ENCODE measurements at places on chromosomes 7 and 10.

DNA sequence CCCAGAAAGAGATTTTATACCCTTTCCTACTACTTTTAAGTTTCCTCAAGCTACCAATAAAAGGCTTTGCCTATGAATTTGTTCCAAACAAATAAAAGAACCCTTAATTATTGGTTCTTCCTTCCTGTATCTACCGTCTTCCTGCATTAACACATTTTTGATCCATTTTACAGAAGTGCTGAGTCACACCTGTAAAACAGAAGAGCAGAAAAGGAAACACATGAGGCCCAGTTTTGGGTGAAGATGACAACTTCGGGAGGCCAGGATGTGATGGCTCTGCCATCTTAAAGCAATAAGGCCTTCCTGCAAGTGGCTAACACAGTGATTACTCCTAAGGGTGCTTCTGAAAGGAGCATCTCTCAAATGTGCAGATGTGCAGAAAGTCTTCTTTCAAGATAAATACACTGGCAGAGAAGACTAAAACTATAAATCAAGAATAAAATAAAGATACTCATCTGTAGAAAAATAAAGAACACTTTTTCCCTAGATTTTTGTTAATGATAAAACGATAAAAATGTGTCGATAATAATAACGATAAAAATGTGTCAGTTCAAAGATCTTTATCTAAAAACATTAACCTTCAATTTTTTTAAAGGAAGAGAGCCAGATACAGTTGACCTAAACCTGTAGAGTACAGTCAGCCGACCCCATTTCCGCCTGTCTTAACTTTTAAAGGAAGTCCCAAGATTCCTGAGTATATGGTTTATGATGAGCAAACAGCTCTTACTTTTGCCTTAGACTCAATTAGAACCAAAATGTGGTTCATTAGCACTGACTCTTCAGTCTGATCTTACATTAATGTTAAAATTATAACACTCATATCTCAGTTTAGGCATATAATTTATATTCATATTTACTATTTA, 108.6 kb downstream of the UBE2H start:
- peaks cover 14% of the 10 kb centered on the region for H3K36me3 ChIP-seq
- peak overlapping the region; percentile 13 for H3K27ac ChIP-seq
- no peaks in the 10 kb centered on the region for H3K27me3 ChIP-seq
- peaks cover 27% of the 10 kb centered on the region for H3K4me1 ChIP-seq
- DNase-seq, result no peak

DNA sequence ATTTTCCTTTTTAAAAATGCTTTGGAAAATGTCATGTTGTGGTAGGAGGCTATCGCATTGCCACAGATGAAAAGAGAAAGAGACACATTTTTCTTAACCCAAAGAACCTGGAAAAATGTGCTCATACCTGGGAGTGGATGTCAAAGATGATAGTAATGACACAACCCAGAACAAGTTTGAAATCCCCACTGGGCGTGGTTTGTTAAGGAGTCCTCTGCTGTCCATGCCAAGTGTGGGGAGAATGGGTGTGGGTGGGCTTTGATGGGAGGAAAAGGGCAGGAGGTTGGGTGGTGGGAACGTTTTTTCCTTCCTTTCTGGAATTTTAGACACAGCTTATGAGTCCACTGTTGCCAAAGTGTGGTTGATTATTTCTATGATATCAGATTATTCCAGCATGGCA, 10.9 kb downstream of the OPTN start:
- H3K27me3 ChIP-seq, result no peaks in the 10 kb centered on the region
- peak overlapping the region; percentile 37 for H3K27ac ChIP-seq
- no peak overlapping the region for H3K4me3 ChIP-seq

DNA sequence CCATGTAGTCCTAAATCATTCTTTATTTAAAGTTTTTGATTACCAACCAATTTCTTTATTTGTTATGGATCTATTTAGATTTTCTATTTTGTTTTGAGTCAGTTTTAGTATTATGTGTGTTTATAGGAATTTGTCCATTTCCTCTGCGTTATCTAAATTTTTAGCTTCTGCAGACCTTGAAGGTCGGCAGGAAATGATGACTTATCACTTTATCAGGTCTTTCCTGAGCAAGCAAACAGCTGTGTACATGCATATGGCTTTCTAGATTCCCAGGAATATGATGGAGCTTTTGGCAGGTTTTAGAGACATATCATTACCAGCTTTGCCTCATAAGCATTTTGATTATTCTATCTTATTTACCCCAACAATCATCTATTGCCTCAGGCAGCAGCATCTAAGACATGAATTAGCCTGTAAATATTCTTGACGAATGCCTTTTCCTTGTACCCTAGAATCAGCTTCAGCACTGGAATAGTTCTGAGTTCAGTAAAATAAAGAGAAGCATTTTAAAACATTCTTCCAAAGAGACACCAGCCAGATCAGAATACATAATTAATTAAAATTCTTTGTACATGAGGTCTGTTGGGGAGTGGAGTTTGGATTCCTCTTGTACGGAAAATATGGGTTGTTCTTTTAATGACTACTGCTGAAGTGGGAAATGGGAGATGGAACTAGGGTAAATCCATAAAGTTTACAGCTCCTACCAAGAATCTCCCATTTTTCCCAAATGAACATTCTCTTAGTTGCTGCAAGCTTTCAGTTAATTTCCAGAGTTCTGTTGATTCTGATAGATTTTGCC, 408.8 kb upstream of the SEMA3C start:
- no peak for DNase-seq
- H3K36me3 ChIP-seq, result no peaks in the 10 kb centered on the region
- no peak overlapping the region for H3K4me3 ChIP-seq
- no peaks in the 10 kb centered on the region for H3K27me3 ChIP-seq

GRCh38 chr10:103481974-103482531, 3.0 kb upstream of the CALHM3 start:
- DNase-seq, result peak; percentile 76
- no peaks in the 10 kb centered on the region for H3K27me3 ChIP-seq
- H3K4me1 ChIP-seq, result peaks cover 9% of the 10 kb centered on the region
- H3K27ac ChIP-seq, result no peak overlapping the region

- H3K27ac ChIP-seq, result no peak overlapping the region
- no peaks in the 10 kb centered on the region for H3K36me3 ChIP-seq
- H3K27me3 ChIP-seq, result no peaks in the 10 kb centered on the region
- no peak overlapping the region for H3K4me3 ChIP-seq
Observed at GRCh38 chr7:81062755-81063154, 143.9 kb upstream of the SEMA3C start.

- no peaks in the 10 kb centered on the region for H3K36me3 ChIP-seq
- H3K27me3 ChIP-seq, result no peaks in the 10 kb centered on the region
- no peak overlapping the region for H3K4me3 ChIP-seq
- no peak for DNase-seq
Observed at GRCh38 chr10:5949009-5949759, 28.2 kb downstream of the IL15RA start.

GRCh38 chr10:111084366-111085255, 7.8 kb downstream of the ADRA2A start:
- peaks cover 2% of the 10 kb centered on the region for H3K36me3 ChIP-seq
- no peak for DNase-seq
- H3K27ac ChIP-seq, result no peak overlapping the region
- peaks cover 2% of the 10 kb centered on the region for H3K4me1 ChIP-seq

DNA sequence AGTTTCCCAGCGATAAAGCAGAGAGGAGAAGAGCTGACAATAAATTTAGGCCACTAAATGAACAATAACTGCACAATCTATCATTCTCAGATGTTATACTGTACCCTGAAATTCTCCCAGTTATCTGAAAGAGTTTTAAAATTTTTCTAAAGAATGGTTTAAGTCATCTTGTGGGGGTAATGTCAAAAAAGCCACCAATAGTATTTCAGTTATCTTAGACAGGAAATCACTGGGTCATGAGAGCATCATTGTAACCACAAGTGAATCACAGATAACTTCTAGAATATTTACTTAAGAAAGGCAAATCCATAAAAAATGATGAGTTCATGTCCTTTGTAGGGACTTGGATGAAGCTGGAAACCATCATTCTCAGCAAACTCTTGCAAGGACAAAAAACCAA, 147.1 kb downstream of the DNAJB9 start:
- no peak for DNase-seq
- H3K27ac ChIP-seq, result no peak overlapping the region
- peaks cover 7% of the 10 kb centered on the region for H3K27me3 ChIP-seq
- H3K36me3 ChIP-seq, result no peaks in the 10 kb centered on the region
- no peak overlapping the region for H3K4me3 ChIP-seq

GRCh38 chr7:69162931-69163670, 435.2 kb upstream of the AUTS2 start:
- no peak overlapping the region for H3K27ac ChIP-seq
- H3K4me1 ChIP-seq, result no peaks in the 10 kb centered on the region
- no peak overlapping the region for H3K4me3 ChIP-seq
- H3K27me3 ChIP-seq, result peaks cover 7% of the 10 kb centered on the region
- DNase-seq, result no peak

GRCh38 chr10:122531939-122532338, 28.6 kb upstream of the DMBT1 start:
- no peak for DNase-seq
- H3K4me1 ChIP-seq, result no peaks in the 10 kb centered on the region
- H3K27me3 ChIP-seq, result peaks cover 5% of the 10 kb centered on the region
- no peak overlapping the region for H3K4me3 ChIP-seq
- H3K36me3 ChIP-seq, result no peaks in the 10 kb centered on the region

- no peak for DNase-seq
- H3K4me3 ChIP-seq, result no peak overlapping the region
- H3K36me3 ChIP-seq, result peaks cover 5% of the 10 kb centered on the region
- no peaks in the 10 kb centered on the region for H3K27me3 ChIP-seq
Observed at GRCh38 chr7:24441314-24442027, 131.8 kb upstream of the PALS2 start.

GRCh38 chr7:4789194-4790077, 14.0 kb downstream of the AP5Z1 start:
- no peak overlapping the region for H3K4me3 ChIP-seq
- H3K27ac ChIP-seq, result no peak overlapping the region
- peaks cover 6% of the 10 kb centered on the region for H3K36me3 ChIP-seq
- no peak for DNase-seq
- H3K4me1 ChIP-seq, result peaks cover 8% of the 10 kb centered on the region
- H3K27me3 ChIP-seq, result no peaks in the 10 kb centered on the region

DNA sequence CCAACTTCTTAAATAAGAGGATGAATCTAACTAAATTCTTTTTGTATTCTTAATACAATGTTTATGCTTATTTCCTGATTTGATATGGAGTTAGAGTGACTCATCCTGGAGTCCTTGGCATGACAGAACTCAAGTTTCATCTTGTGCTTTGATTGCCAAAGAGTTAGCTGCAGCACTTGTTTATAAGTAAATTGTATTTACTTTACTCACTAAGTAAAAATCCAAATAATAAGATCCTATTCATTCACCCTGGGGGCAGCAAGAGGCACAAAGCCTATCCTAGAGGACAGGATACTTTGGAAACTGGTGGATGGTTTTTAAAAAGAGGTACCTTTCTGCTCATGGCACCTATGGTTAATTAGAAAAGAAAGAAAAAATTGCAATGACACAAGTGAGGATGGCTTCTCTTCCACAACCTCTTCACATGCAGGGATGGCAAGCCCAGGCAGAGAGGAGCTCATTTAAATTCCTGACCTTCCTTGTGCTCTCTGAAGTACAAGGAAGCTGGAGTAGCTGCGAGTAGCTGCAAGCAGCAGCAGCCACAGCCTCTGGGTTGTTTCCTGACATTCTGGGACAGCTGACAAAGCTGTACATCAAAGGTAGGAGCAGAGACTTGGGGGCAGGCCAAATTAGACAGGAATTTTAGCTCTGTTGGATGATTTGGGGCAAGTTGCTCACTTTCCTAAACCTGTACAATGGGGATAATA, 28.5 kb upstream of the CROT start:
- peaks cover 2% of the 10 kb centered on the region for H3K27me3 ChIP-seq
- no peak for DNase-seq
- no peak overlapping the region for H3K27ac ChIP-seq
- no peaks in the 10 kb centered on the region for H3K36me3 ChIP-seq
- no peak overlapping the region for H3K4me3 ChIP-seq

- H3K27ac ChIP-seq, result no peak overlapping the region
- H3K27me3 ChIP-seq, result no peaks in the 10 kb centered on the region
- no peaks in the 10 kb centered on the region for H3K36me3 ChIP-seq
Observed at GRCh38 chr10:110455446-110455845, 42.3 kb upstream of the DUSP5 start.

GRCh38 chr10:26043469-26043868, 109.4 kb downstream of the MYO3A start:
- no peak for DNase-seq
- no peaks in the 10 kb centered on the region for H3K36me3 ChIP-seq
- H3K27me3 ChIP-seq, result peaks cover 2% of the 10 kb centered on the region
- no peak overlapping the region for H3K4me3 ChIP-seq

GRCh38 chr7:38123494-38123893, 54.6 kb upstream of the STARD3NL start:
- peaks cover 5% of the 10 kb centered on the region for H3K27me3 ChIP-seq
- H3K36me3 ChIP-seq, result no peaks in the 10 kb centered on the region
- H3K27ac ChIP-seq, result no peak overlapping the region
- no peak for DNase-seq
- no peaks in the 10 kb centered on the region for H3K4me1 ChIP-seq

GRCh38 chr10:72728462-72728861, 36.5 kb downstream of the MCU start:
- no peaks in the 10 kb centered on the region for H3K27me3 ChIP-seq
- DNase-seq, result no peak
- peaks cover 17% of the 10 kb centered on the region for H3K4me1 ChIP-seq
- H3K27ac ChIP-seq, result peak overlapping the region; percentile 13
- no peak overlapping the region for H3K4me3 ChIP-seq

DNA sequence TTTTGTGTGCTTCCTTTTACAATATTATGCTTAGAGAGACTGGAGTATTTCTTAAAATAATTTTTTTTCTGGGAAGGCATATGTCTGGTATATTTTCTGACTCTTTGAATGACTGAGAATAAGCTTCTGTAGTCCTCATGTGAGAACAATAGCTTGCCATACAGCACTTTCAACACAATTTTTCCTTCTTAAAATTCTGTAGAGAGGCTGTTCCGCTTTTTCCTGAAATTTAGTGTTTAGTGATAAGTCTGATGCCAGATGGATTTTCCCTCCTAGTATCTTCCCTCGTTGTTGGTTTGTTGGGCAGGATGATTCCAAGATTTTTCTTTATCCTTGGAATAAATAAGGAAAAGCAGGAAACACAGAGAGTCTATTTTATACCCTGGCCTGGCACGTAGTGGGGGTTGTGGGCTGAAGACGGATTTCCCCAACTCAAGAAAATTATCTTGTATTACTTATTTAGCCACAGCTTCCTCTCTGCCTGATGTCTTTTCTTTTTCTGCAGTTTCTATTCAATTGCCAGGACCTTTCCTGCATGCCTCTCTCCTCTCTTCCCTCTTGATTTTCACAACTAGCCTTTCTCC, 111.2 kb downstream of the AOAH start:
- peaks cover 18% of the 10 kb centered on the region for H3K4me1 ChIP-seq
- no peak for DNase-seq
- H3K4me3 ChIP-seq, result no peak overlapping the region
- peak overlapping the region; percentile 39 for H3K27ac ChIP-seq

GRCh38 chr7:20307901-20308300, 22.8 kb upstream of the ITGB8 start:
- H3K4me1 ChIP-seq, result no peaks in the 10 kb centered on the region
- no peak overlapping the region for H3K4me3 ChIP-seq
- DNase-seq, result no peak
- no peaks in the 10 kb centered on the region for H3K36me3 ChIP-seq

Measured in naive thymus-derived CD8-positive, alpha-beta T cell (primary cell).